ENCODE measurements at places on chromosomes 2 and 18.
A peak's percentile ranks its signal among the peaks of the same experiment; 100 is the strongest.

GRCh38 chr2:216634370-216635148, 1.3 kb downstream of the IGFBP2 start:
- DNase-seq, result peak; percentile 10

DNA sequence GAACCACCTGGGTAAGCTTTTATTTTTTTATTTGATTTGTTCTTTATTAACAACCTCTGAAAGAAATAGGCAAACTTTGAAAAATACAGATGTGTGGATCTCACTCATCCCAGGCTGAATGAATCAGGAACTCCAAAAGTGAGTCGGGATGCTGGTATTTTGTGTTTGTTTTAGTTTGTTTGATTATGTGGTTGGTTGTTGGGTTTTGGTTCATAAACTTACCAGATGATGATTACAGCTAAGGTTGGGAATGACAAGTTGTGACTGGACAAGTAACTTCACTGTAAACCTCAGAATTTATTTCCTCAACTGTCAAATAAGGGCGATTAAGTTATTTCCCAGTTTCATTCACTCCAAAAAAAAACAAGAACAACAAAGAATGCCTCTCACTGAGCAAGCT, 80.5 kb upstream of the KIF5C start:
- no peak for DNase-seq

- DNase-seq, result no peak
Observed at GRCh38 chr2:199883474-199884212, 27.4 kb upstream of the C2orf69 start.

DNA sequence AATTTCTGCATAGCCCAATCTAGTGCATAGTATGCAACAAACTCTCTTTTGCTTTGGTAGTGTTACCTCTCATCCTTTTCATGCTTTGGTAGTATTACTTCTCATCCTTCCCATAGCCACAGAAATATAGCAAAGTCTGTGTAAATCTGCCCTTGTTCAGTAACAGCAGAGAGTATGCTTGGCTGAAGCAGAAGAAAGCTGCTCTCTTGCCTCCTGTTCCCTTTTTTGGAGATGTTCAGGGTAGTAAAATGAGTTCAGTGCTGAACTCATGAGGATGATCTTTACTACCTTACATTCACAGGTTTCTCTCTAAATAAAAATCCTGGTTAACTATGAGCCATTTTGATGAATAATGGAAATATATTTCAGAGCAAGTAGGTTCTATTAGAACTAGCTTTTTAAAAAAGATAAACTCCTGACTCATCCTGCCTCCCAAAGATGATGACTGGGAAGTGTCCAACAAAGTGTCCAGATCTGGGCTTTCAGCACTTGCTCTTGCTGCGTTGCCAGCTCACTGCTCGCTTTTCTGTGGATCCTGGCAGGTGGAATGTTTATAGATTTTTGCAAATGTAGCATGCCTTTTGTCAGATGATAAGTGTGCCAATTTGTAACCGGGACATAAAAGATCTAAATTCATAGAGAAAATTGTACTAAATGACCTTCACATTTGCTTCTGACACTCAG, 29.4 kb upstream of the CHMP3 start:
- DNase-seq, result no peak

DNA sequence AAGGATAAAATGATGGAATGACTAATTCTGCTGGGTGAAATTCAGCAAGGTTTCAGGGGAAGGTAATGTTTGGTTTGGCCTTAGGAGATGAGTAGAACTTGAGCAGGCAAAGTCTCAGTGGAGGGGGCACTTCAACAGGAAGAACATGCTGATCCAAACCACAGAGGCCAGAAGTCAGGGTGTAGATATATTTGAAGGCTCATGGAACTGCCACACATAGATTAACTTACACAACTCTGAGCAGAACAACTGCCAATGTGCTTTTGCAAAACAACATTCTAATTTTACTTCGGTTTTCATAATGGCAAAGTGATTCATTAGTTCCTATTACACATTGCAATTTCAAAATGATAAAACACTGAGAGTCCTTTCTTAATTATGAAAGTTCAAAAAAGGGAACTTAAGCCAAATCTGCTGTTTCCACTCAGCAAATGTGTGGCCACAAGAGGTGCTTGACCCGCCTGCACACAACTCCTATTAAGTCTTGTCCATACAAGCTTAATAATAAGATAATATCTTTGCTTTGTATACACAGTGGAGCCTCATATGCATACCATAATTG, 284.8 kb downstream of the MREG start:
- no peak for DNase-seq

DNA sequence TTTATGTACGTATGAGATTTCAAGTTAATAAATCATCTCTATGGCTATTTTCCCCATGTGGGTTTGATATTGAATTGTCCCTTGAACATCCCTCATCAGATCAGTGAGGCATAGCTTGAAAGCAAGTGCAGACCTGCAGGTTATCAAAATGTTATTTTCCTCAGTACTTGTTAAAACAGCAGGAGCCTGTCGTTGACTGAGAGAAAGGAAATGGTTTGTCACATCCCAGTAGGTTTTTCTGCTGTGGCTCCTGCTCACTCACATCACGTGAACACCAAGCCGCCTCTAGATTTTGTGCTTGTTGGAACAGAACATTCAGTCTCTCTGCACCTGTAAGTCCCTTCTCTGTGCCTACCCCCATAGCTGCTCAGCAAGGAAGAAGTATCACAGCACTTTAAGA, 340.3 kb downstream of the CELF4 start:
- DNase-seq, result no peak

DNA sequence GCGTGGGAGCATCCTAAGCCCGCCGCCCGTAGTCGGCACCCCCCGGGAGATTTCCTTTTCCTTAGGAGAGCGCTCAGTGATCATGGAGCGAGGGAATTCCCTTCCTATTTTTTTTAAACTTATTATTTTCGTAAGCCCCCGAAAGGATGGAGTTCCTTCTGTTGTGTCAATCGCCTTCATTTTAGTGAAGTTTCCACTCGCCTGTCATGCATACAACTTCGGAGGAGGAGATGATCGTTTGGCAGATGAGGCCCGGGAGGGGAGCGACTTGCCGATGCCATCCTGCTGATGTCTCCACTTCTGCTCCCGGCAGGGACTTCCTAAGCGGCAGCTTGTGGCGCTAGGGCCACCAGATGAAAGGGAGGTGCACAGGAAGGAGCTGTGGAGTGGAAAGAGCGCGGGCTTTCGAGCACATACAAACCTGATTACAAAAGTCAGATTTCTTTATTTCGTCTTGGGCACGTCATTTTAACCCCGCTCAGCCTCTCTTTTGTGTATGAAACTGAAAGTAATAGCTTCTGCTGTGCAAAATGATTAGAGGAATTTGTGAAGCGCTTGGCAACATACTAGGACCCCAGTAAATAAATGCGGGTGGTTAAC, at the start of gene ADGRF3:
Gene ADGRF3, minus strand, starts transcription at position 336 of the 600 bp plus-strand sequence. CDS start 555 bp downstream, outside the sequence.
- DNase-seq, result peak; percentile 44

GRCh38 chr2:118983133-118983532, 41.1 kb downstream of the MARCO start:
- DNase-seq, result no peak

DNA sequence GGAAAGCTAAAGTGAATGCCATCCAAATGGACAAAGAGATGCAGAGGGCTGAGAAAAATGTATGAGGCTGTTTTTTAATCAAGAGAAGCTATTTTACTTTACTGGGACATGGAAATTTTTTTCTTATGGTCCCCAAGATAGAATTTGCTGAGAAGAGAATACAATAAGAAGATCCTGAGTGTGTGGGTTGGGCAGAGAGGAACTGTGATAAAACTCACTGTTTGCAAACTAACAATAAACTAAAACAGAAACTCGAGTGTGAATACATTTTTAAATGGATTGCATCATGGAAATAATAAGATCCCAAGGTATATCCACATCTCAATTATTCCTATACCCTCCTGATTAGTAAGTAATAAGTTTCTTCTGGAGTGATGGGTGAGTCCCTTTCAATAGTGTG, 4.4 kb downstream of the NEB start:
- no peak for DNase-seq
